ENCODE measurements at places on chromosomes 16 and 17. TPM values are rescaled to one million over a fixed set of nuclear protein-coding genes. Genes with fewer than 3 reads are reported as not detected.

DNA sequence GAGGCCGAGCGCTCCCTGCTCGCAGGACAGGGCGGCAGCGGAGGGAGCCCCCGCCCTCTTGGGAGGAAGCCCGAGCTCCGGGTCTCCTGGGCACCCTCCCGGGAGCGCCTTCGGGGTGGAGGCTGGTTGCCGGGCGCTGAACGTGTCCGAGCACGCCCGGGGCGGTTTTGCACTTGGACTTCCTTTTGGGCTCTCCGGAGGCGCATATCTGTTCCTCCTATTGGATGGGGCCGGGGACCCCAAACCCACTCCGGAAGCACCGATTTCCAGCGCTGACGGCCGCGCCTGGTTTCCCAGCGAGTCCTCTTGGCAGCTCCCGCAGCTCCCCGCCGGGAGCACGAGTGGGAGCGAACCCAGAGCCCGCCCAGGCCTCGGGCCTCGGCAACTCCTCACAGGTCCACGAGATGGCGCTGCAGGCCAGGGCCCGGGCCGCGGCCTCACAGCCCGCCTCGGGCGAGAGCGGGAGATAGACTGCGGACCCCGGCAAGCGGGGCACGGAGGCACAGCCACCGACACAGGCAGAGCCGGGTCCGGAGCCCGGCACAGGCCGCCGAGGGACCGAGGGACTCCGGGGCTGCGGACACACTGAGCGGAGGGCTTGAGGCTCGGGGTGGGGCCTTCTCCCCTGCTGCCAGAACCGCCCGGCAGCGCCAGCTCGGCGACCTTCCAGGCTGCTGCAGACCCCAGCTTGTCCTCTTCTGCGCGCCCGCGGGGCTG lies 12.7 kb downstream of the TBX2 start:
- DNase-seq = peak; percentile 85
- peaks cover 18% of the 10 kb centered on the region for H3K27me3 ChIP-seq
- H3K4me1 ChIP-seq = peaks cover 21% of the 10 kb centered on the region
- no peaks in the 10 kb centered on the region for H3K36me3 ChIP-seq

DNA sequence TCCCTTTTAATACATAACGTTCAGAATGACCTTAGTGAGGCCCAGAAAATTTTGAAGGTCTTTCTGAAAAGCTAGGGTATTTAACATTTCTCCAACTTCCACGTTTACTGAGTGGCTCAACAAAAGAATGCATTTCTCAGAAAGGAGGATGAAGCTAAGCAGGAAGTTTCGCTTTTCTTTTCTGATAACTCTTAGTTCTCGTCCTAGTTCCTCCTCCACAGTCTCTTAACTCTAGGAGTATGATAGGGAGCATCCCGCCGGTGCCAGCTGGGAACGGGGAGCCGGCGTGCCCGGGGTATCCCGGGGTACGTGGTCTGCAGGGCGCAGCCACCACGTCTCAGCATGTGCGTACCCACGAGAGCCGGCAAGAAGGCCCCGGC lies 363 bp downstream of the KARS1 start:
- H3K27me3 ChIP-seq = no peaks in the 10 kb centered on the region
- H3K4me1 ChIP-seq = peaks cover 27% of the 10 kb centered on the region
- H3K36me3 ChIP-seq = peaks cover 33% of the 10 kb centered on the region
- peak overlapping the region; percentile 86 for H3K27ac ChIP-seq

GRCh38 chr16:17343728-17344127 lies 127.0 kb downstream of the XYLT1 start:
- no peaks in the 10 kb centered on the region for H3K36me3 ChIP-seq
- DNase-seq = no peak
- no peaks in the 10 kb centered on the region for H3K27me3 ChIP-seq

DNA sequence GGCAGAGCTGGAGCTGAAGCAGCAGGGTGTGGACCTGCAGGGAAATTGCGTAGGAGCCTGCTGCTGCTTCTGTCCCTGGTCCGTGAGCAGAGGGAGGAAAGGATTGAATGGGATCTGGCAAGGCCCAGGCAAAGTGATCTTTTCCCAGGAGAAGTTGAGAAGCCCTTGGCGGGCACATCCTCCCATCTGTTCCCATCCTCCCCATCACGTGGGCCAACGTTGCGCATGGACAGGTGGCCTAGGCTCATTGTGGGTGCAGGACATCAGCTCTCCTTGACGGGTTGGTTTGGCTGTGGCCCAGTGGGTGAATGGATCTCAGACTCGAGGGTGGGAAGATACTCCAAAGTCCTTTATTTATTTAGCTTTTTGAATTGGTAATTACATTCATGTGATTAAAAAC lies 29.4 kb upstream of the POLR3E start:
- H3K27me3 ChIP-seq = no peaks in the 10 kb centered on the region
- H3K27ac ChIP-seq = no peak overlapping the region
- no peaks in the 10 kb centered on the region for H3K4me1 ChIP-seq
- no peak for DNase-seq

DNA sequence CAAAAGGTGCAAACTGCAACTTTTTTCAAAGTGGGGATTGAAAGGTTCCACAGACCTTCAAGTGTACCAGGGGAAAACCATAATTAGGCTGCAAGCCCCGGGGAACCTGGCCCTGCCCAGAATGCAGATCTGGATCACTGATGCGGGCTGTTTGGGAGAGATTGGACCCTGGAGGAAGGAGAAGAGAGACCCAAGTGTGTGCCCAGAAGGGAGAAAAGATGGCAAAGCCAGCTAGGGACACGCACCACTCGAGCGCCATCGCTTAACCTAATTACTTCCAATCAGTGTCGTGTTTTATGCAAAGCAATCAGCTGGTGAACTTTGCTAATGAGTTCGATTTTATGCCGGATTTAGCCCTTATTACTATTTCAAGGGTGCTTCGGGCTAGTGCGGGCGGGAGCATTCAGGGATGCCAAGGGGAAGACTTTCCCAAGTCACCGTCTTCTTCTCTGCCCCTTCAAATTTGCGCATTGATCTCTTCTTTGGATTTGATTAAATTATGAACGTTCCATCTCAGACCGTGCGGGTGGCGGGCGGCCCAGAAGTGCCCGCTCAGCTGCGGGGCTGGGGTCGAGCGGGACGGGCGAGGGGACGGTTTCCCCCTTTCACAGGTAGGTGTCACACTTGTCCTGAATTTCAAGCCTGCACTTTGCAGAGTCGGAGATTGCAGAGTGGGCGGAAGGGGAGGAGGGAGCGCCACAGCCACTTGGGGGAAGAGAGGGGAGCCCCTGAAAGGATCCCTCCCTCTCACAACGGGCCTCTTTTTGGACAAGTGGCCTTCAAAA lies 4.0 kb downstream of the IRX5 start:
- H3K27ac ChIP-seq = no peak overlapping the region
- no peak overlapping the region for H3K4me3 ChIP-seq
- peaks cover 26% of the 10 kb centered on the region for H3K4me1 ChIP-seq

DNA sequence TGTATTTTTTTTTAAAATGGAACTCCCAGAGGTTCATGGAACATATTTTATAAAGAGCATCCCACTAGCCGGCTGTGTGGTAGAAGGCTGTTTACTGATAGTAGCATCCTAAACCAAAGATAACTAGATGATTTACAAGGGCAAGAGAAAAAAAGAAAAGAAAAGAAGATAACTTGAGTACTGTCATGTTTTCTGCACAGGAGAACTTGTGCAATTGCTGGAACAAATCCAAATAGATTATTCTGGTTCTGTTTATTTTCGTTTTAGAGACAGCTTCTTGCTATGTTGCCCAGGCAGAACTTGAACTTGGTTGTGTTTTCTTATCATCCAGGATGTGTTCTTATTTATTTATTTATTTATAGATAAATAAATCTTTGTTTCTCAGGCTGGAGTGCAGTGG lies 20.9 kb upstream of the PPM1D start:
- DNase-seq = no peak
- H3K27ac ChIP-seq = no peak overlapping the region

GRCh38 chr17:80997424-80998117 lies 5.9 kb downstream of the CHMP6 start:
- H3K27me3 ChIP-seq = no peaks in the 10 kb centered on the region
- peaks cover 8% of the 10 kb centered on the region for H3K4me1 ChIP-seq
- no peak for DNase-seq
- H3K36me3 ChIP-seq = peaks cover 23% of the 10 kb centered on the region
- no peak overlapping the region for H3K27ac ChIP-seq

DNA sequence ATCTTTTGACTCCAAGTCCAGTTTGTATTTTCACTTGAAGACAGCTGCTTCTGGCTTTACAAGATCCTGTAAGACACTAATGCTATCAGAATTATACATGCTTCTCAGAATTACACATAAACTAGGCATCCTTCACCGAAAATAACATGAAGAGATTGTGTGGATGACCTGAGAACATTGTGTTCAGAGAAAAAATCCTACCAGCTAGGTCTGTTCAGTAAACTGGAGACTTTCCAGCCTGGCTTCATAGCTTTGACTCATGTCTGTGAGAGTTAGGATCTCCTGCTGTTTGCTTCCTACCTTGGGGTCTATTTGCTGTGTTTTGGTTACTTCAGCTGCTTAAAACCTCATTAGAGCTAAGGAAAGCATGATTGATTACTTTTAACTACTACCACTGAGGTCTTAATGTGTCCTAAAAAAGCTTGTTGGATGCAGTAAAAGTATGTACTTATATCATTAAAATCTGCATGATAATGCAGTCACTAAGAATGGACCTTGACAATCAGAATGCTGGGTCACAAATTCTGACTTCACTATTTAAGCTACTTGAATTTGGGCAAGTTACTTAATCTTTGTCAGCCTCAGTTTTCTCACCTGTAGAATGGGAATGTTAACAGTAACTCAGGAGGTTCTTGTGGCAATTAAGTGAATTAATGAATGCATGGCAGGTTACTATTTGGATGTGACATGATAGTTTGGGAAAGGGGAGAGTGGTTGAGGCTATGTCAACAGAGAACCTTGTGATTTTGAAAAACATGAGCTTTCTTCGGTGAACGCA lies 8.0 kb upstream of the MYH13 start:
- peak; percentile 59 for DNase-seq
- H3K36me3 ChIP-seq = no peaks in the 10 kb centered on the region
- no peaks in the 10 kb centered on the region for H3K27me3 ChIP-seq
- peaks cover 6% of the 10 kb centered on the region for H3K4me1 ChIP-seq
- H3K4me3 ChIP-seq = no peak overlapping the region

GRCh38 chr17:56641373-56641772 lies 47.9 kb downstream of the NOG start:
- H3K27ac ChIP-seq = no peak overlapping the region
- no peak for DNase-seq
- no peaks in the 10 kb centered on the region for H3K36me3 ChIP-seq

- no peak overlapping the region for H3K27ac ChIP-seq
- no peak overlapping the region for H3K4me3 ChIP-seq
- H3K36me3 ChIP-seq = no peaks in the 10 kb centered on the region
- DNase-seq = no peak
Measured at GRCh38 chr17:55760643-55761355, 9.9 kb downstream of the PCTP start.

DNA sequence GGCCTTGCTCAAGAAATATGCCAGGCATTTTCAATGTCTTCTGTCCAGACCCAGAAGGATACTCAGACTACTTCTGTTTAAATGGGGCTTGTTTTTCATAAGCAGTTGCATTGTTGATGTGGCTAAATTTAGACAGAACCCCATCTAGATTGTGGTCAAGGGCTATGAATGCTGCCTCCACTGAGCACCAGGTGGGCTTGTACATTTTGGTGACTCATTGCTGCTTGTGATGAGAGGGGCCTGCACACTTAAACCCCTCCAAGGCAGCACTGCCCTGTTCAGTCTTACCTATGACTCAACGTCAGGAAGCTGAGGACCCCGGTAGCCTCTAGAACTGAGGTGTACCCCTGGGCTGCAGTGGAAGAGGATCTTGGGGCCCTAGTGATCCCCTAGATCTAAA lies 144.0 kb downstream of the PRKCA start:
- no peaks in the 10 kb centered on the region for H3K27me3 ChIP-seq
- no peak for DNase-seq
- H3K27ac ChIP-seq = no peak overlapping the region
- peaks cover 8% of the 10 kb centered on the region for H3K4me1 ChIP-seq
- no peaks in the 10 kb centered on the region for H3K36me3 ChIP-seq
- no peak overlapping the region for H3K4me3 ChIP-seq

- peaks cover under 1% of the 10 kb centered on the region for H3K36me3 ChIP-seq
- H3K27me3 ChIP-seq = no peaks in the 10 kb centered on the region
- no peak overlapping the region for H3K27ac ChIP-seq
- no peak for DNase-seq
- no peak overlapping the region for H3K4me3 ChIP-seq
Measured at GRCh38 chr16:68031951-68032350, 8.9 kb downstream of the DUS2 start.

- H3K27me3 ChIP-seq = no peaks in the 10 kb centered on the region
- no peaks in the 10 kb centered on the region for H3K36me3 ChIP-seq
- DNase-seq = no peak
- peaks cover 12% of the 10 kb centered on the region for H3K4me1 ChIP-seq
Measured at GRCh38 chr17:77815127-77815905, 143.2 kb upstream of the TNRC6C start.

- no peaks in the 10 kb centered on the region for H3K27me3 ChIP-seq
- DNase-seq = no peak
- H3K4me1 ChIP-seq = no peaks in the 10 kb centered on the region
- H3K4me3 ChIP-seq = no peak overlapping the region
Measured at GRCh38 chr16:12618515-12618914, 185.2 kb downstream of the CPPED1 start.

DNA sequence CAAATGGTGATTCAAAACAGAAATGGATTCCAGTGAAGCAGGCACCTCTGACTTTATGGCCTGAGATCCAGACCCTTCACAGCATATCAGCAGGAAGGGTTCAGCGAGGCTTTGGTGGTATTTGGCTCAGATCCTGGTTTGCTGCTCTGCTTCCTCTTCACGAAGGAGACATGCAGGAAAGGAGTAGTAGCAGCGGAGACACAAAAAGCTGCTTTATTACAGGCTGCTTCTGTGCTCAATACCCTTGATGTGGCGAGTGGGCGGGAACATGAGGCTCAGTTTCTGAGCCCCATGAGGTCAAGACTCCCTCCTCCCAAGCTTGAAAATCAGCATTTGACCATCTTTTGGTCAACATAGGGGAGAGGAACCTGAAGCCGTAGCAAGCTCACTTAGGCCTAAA lies 213.3 kb upstream of the AXIN2 start:
- no peak for DNase-seq
- H3K4me3 ChIP-seq = no peak overlapping the region
- no peaks in the 10 kb centered on the region for H3K27me3 ChIP-seq
- no peak overlapping the region for H3K27ac ChIP-seq

GRCh38 chr17:80254396-80255251 lies 6.0 kb upstream of the RNF213 start:
- H3K4me1 ChIP-seq = peaks cover 11% of the 10 kb centered on the region
- DNase-seq = peak; percentile 54
- H3K27me3 ChIP-seq = no peaks in the 10 kb centered on the region
- peak overlapping the region; percentile 56 for H3K27ac ChIP-seq

GRCh38 chr16:524274-525040 lies 3.1 kb upstream of the CAPN15 start:
- no peak for DNase-seq
- H3K36me3 ChIP-seq = peaks cover 9% of the 10 kb centered on the region
- H3K4me3 ChIP-seq = no peak overlapping the region
- peaks cover 7% of the 10 kb centered on the region for H3K4me1 ChIP-seq

- no peaks in the 10 kb centered on the region for H3K36me3 ChIP-seq
- no peak overlapping the region for H3K27ac ChIP-seq
- H3K4me1 ChIP-seq = peaks cover 5% of the 10 kb centered on the region
Measured at GRCh38 chr16:27108826-27109665, 42.3 kb downstream of the C16orf82 start.

GRCh38 chr16:53973021-53973420 lies 269.1 kb downstream of the FTO start:
- no peaks in the 10 kb centered on the region for H3K27me3 ChIP-seq
- no peak overlapping the region for H3K27ac ChIP-seq
- H3K4me3 ChIP-seq = no peak overlapping the region

ZNF213 gene
- total RNA-seq = 16.1 TPM

SHCBP1 gene
- 46.5 TPM for total RNA-seq

SLC5A10 gene
- total RNA-seq = not detected

TMIGD1 gene
- not detected for total RNA-seq

ARHGAP44 gene
- 0.42 TPM for total RNA-seq

MRPL12 gene
- 186 TPM for total RNA-seq

TOP3A gene
- 100 TPM for total RNA-seq

LDHD gene
- total RNA-seq = 0.39 TPM

CNEP1R1 gene
- 24.2 TPM for total RNA-seq
